ENCODE measurements at places on chromosomes 2 and 18.

DNA sequence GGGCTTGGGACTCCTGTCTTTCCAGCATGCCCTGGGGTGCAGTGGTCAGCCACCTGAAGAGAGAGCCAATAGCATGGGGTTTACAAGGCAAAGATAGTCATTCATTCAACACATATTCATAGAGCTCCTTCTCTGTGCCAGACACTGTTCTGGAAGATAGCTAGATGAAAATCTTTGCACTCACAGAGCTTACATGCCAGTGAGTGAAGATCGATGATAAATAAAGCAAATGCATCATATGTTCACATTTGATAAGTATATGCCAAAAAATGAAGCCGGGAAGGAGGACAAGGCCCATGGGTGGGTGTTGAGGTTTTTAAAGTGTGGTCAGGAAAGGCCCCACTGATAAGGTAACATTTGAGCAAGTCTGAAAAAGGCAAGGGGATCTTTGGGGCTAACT lies 130.8 kb upstream of the CDCA7 start:
- no peak for DNase-seq

- DNase-seq = no peak
Observed at GRCh38 chr18:2707551-2708168, 52.1 kb downstream of the SMCHD1 start.

GRCh38 chr18:72410399-72410798 lies 133.7 kb downstream of the CBLN2 start:
- no peak for DNase-seq

- peak; percentile 24 for DNase-seq
Observed at GRCh38 chr2:26349690-26350089, 3.1 kb upstream of the ADGRF3 start.

- DNase-seq = no peak
Observed at GRCh38 chr2:238865744-238866355, 18.0 kb downstream of the TWIST2 start.
